ENCODE measurements at places on chromosomes 2 and 18.

GRCh38 chr2:150041722-150042425 is 445.6 kb downstream of the RND3 start:
- DNase-seq = no peak

- no peak for DNase-seq
Observed at GRCh38 chr2:191049728-191050639, 36.0 kb upstream of the STAT1 start.

DNA sequence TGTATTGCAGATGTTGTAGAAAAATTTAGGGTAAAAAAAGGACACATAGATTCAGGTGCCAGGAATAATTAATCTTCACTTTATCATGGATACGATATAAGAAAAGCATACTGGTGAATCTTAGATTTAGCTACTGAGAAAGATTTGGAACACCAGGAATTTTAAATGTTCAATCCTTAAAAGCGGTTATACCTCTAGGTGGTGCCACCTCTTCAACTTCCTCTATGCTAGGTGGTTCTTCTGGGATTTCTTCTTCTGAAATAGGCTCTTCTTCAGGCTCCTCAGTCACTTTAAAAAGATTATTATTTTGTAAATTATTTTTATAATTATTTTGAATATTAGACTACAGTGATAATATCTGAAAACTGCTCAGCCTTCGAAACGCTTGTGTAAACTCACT is 133.1 kb downstream of the TTN start:
- DNase-seq = no peak

- DNase-seq = no peak
Observed at GRCh38 chr18:77039196-77040130, 93.1 kb downstream of the MBP start.

DNA sequence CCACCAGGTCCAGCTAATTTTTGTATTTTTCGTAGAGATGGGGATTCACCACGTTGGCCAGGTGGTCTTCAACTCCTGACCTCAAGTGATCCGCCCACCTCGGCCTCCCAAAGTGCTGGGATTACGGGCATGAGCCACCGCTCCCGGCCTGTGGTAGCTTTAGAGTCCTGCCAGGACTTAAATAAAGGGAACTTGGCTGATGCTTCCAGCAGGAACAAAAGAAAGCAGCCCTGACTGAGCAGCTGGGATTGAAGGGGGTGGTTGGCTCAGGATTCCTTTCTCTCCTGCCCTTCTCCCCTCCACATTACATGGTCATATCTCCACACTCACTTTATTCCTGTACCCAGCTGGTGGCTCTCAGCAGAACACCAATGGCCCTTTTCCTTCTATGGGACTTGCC is 20.0 kb downstream of the EFHD1 start:
- DNase-seq = no peak

- DNase-seq = no peak
Observed at GRCh38 chr2:11482473-11483035, 16.6 kb upstream of the E2F6 start.

- DNase-seq = no peak
Observed at GRCh38 chr2:121237980-121238665, 46.9 kb downstream of the TFCP2L1 start.

DNA sequence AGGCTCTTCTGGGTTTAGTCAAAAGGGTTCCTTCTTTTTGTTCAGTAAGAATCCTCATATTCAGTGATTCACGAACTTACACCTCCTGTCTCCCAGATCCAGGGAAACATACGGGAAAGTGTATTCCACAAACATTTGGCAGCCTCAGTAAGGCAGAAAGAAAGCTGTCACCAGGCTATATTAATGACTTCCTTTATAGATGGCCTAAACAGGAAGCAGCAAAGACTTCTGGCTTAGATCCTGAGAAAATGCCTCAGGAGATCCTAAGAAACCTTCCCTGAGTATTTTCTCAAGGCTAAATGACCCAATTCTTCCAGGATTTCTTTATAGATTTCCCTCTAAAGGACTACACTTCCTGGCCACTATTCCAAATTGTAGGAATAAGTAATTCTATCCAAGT is 1995.5 kb upstream of the CELF4 start:
- no peak for DNase-seq

- DNase-seq = no peak
Observed at GRCh38 chr2:210663631-210664089, 107.3 kb downstream of the CPS1 start.

DNA sequence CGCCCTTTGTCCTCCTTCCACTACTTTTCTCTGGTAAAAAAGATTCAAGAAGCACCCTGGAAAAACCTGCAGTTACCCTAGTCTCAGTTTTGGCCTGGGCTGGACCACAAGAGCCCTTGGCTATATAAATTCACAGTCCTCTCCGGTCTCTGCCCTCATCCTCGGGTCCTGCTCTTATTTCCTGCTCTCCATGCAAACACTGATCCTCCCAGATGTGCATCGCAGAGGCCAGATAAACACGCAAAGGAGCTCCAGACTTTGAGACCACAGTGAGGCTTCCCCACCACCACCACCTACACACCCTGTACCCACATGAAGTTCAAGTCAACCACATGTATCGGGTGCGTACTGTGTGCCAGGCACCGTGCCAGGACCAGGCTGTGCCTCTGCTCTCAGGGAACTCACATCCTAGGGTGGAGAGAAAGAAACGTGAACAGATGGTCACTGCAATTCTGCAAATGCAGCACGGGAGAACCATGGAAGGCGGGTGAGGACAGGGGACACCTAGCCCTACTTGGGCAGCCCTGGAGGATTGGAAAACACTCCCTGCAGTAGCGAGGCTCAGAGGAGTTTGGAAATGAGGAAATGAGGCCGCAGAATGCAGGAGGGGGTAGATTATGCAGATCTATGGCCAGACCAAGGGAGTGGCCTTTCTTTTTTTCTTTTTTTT is 7.4 kb downstream of the CTDSP1 start:
- DNase-seq = peak; percentile 78

DNA sequence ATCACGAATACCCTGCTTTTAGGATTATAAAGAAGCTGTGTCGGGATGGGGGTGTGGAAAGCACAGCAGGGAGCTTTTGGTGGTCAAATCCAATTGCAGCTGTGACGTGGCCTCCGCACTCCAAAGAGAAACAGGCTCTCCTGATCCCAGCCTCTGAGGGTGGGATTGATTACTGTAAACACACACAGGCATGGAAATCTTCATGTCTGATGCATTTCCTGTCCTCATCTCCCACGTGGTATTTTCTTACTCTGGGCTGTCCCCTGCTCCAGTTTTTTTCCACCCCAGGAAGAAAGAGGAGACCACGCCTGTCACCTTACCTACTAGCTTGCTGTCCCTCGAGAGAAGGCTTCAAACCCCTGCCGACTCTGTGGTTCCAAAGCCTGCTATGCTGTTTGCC is 22.7 kb downstream of the RNF152 start:
- no peak for DNase-seq

GRCh38 chr2:65507102-65508069 is 75.0 kb upstream of the SPRED2 start:
- DNase-seq = no peak

GRCh38 chr2:74107071-74107470 is 40.6 kb downstream of the BOLA3 start:
- DNase-seq = no peak

DNA sequence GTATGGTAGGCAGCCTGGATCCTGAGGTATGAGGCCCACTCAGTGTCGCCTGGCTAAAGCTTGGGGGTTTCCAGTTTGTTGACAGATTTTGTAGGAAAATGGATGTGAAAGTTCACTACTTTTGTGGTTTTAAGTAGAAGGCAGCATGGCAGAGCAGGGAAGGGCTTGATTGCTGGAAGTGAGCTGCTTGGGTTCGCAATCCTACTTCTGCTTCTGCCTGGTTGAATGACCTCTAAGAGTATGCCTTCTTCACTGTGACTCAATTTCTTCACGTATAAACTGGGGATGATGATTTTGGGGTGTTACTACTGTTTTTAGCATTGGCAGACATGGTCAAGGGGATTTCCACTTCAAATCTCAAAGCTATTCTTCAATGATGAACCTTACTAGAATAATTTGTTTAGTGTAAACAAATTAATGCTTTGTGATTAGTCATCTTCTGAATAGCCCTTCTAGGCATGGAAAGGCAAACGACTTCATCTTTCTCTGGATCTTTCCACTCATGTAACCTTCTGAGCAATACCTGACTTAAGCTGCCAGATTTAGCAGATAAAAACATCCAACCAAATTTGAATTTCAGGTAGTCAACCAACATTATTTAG is 13.2 kb downstream of the BMP10 start:
- no peak for DNase-seq

GRCh38 chr2:38666556-38666910 is 619 bp downstream of the GALM start:
- no peak for DNase-seq

DNA sequence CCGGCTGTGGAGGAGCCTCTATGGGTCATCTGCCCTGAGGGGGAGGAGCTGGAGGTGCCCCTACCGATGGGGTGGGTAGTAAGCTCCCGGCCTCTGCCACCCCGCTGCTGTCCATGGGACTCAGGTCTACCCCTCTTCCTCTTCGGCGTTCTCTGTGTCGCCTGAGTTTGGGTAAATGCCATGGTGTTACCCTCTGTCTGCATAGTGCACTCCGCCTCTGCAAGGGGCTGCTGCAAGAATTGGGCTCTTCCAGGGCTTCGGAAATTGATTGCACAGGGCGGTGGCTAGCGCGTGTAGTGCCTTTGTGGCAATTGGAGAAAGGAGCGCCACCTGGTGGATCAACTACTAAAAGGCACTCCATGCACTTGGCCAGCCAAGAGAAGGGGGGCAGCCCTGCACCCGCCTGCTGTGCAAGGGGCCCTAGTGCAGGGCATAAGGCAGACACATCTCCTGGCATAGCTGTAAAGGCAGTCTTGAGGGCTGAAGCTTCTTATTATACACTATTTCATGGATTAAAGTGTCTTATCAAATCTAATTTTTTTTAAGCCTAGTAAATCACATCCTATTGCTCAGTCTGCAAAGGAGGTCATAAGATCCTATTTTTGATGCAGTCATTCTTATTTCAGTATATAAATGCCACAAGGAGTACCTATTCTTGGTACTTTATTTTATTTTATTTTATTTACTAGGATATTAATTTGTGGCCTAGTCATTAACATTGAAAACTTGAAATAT is 308.9 kb downstream of the PDE11A start:
- DNase-seq = peak; percentile 81

DNA sequence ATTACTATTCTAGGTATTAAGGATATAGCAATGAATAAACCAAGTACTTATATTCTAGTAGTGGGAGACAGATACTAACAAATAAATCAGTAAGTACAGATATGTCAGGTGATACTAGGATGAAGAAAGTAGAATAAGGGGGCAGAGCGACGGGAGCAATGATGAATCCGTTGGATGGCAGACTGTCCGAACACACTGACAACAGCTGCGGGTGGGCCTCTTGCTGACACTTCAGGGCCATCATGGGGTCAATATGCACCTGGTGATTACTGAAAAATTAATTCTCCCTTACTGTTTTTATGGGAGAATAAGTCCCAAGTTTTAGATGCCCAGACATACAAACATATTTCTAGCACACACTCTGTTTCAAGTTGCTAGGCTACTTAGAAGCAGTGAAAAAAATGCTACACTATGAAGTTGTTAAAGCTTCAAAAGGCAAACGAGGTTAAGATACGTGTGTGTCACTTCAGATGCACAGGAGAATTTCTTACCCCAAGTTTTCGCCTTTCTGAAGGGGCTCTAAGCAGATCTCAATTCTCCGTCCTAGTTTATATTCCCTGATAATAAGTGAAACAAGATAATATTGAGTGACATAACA is 78.7 kb downstream of the USP40 start:
- no peak for DNase-seq

DNA sequence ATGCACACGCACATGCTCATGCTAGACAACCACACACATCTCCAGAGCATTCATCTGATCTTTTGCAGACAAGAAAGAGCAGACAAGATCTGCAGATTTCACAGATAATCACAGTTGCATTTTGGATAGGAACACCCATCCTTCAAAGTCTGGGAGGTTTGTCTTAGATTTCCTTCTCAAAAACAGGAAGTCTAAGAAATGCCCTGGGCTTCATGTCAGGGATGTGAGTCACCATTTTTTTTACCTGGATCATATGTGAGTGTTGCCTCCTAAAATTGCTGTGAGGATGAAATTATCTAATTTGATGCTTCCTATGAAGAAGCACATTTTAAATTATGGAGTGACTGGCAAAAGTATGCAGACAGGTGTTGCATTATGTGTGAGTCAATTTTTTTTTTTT is 46.1 kb downstream of the SRD5A2 start:
- DNase-seq = no peak

DNA sequence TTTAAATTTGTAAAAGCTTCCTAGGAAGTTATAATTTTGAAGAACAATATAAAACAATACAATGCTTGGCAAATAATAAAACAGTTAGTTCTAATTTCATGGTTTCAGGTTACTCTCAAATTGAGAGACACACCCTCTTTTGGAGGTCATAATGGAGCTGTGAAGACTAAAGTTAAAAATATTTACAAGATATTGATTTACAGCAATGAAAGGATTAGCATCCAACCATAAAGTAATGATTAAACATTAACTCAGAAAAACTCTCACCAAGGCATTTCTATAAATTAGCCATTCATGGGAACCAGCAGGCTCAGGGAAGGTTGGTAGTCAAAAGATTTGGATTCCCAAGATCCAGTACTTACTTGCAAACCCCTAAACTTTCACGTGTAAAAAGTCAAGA is 6.4 kb downstream of the DPP4 start:
- no peak for DNase-seq

- DNase-seq = no peak
Observed at GRCh38 chr2:201631041-201631440, 12.3 kb downstream of the TMEM237 start.

DNA sequence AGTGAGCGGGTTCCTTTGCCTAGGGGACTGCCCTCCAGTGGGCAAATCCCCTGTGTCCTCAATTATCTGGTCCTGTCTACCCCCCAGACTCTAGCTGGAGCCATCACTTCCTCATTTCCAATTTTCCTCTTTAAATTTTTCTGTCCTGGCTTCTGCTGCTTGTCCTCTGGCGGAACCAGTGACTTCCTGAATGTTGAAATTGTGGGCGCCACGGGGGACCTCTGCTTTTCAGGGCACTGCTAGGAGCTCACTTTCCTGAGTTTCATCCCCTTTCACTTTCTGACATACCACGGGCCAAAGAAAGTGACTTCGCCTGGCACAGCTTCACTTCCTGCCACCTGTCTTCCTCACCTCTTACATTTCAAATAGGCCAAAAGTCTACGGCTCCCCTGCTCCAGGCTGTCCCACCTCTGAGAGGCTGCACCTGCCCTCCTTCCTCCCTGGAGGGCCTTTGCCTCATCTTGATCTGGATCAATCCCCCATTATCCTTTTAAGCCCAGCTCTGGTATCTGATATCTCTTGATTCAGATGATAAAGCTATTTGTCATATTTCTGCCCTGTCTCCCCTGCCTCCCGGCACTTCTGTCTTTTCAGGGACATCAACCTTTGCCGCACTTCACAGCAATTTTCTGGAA is 1.4 kb upstream of the MARCO start:
- DNase-seq = no peak

DNA sequence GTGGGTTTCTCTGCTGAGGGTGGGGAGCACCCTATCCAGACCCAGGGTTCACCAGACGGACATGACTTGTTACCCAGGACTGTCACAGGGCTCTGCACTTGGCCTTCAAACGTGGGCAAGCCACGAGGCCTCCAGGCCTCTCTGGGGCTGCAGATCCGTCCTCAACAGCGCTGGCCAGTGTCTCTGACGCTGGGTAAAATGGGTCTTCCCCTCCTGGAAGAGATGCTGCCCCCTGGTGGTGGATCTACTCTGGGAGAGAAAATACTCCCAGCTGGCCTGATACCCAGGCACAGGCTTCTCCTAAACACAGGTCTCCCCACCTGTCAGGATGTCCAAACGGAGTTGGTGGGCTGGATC is 3.7 kb downstream of the GPR17 start:
- peak; percentile 90 for DNase-seq
